ENCODE measurements at places on chromosomes 2 and 18.
A peak's percentile ranks its signal among the peaks of the same experiment; 100 is the strongest.

- DNase-seq = no peak
Measured at GRCh38 chr2:86617738-86618137, 5.9 kb downstream of the RNF103 start.

DNA sequence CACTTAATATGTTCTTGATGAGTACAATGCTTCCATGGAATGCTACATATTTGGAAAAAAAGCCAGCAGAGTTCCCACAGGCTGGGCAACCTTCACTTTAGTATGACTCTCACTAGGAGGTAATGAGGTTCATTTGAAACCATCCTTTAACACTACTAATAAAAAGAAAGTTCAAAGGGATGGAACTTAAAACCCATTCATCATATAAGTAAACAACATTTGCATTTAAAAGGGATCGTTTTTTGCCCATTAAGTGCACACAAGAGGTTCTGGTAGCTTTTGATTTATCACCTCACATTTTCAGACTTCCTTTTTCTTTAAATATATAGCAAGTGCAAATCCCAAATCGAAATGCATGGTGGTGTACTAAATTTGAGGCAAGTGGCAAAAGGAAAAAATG, 270.8 kb upstream of the DCC start:
- no peak for DNase-seq

DNA sequence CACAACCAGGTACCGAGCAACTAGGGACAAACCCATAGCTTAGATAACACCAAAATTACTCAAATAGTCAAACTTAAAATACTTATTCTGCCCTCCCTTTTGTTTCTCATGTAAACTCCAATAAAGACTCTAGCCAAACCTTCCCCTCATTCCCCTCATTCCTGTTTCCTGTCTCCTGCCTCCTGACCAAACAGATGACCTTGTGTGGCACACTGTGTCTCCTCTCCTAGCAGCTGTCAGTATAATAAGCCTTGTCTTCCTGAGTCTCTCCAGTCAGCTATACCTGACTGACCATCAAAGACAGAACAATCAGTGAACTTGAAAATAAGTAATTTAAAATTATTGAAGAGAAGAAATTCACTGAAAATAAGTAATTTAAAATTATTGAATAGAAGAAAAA, 14.3 kb downstream of the SULT1C4 start:
- no peak for DNase-seq

- DNase-seq = peak; percentile 40
Measured at GRCh38 chr2:226690461-226691024, 109.1 kb downstream of the IRS1 start.

- DNase-seq = peak; percentile 53
Measured at GRCh38 chr2:39604866-39605265, 60.9 kb upstream of the TMEM178A start.

GRCh38 chr2:7016601-7017211, 99.5 kb downstream of the RNF144A start:
- peak; percentile 16 for DNase-seq

GRCh38 chr2:66001538-66001937, 433.4 kb upstream of the MEIS1 start:
- no peak for DNase-seq

- DNase-seq = peak; percentile 55
Measured at GRCh38 chr2:26173776-26174482, 1.0 kb downstream of the GAREM2 start.

- DNase-seq = peak; percentile 8
Measured at GRCh38 chr2:137155356-137156104, 390.2 kb downstream of the THSD7B start.

- peak; percentile 86 for DNase-seq
Measured at GRCh38 chr2:45922577-45922988, 271.1 kb downstream of the PRKCE start.

- peak; percentile 37 for DNase-seq
Measured at GRCh38 chr2:28394331-28394877, 1.7 kb downstream of the FOSL2 start.

Measured in eye (tissue), 1 donor.